Activated CD4-positive, alpha-beta T cell treated with anti-CD3 and anti-CD28 coated beads, Interleukin-10, Interleukin-2, amounts not matched to agents 100 ng/mL and 50 ng/mL, durations not matched to agents 16 hours and 8 hours (primary cell): ENCODE measurements at places on chromosomes 11 and 22.

GRCh38 chr11:17813391-17814059, 78.9 kb downstream of the KCNC1 start:
- DNase-seq = no peak

DNA sequence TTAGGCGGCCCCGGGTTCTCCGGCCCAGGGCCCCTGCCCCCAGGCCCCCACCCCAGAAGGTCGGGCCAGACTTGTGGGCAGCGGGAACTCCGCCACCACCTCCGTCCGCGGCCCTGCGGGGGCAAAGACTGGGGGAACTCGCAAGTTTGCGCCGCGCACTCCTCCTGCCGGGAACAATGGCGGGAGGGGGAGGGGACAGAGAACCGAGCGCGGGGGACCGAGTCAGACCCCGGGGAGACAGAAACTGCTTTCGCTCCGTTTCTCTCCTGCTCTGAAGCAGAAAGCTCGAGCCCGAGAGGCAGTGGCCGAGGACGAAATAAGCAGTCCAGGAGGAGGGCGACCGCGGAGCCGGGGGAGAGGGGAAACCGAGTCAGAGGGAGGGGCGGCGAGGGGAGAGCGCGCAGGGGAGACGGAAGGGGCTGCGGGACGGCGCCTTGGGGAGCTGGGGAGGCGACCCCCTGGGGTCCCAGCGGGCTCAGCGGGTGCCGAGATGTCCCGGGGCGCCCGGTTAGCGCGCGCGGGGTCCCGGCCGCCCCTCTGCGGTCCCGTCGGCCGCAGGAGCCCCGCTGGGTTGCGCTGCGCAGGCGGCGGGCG, 555 bp downstream of the TP53I11 start:
- DNase-seq = no peak

GRCh38 chr11:107372439-107372838, 85.2 kb downstream of the CWF19L2 start:
- DNase-seq = no peak

GRCh38 chr11:134038897-134039470, 29.9 kb upstream of the JAM3 start:
- no peak for DNase-seq

- no peak for DNase-seq
These were observed 6.0 kb downstream of the DDX25 start for GRCh38 chr11:125910226-125910849.

GRCh38 chr22:44620129-44620840, 81.7 kb upstream of the PRR5 start:
- peak; percentile 79 for DNase-seq

- DNase-seq = peak; percentile 77
These were observed 745 bp upstream of the ZBTB44 start for GRCh38 chr11:130315354-130315970.

GRCh38 chr11:111301004-111301841, 2.9 kb downstream of the POU2AF3 start:
- DNase-seq = no peak

GRCh38 chr11:122310766-122311165, 194.8 kb upstream of the BLID start:
- no peak for DNase-seq

DNA sequence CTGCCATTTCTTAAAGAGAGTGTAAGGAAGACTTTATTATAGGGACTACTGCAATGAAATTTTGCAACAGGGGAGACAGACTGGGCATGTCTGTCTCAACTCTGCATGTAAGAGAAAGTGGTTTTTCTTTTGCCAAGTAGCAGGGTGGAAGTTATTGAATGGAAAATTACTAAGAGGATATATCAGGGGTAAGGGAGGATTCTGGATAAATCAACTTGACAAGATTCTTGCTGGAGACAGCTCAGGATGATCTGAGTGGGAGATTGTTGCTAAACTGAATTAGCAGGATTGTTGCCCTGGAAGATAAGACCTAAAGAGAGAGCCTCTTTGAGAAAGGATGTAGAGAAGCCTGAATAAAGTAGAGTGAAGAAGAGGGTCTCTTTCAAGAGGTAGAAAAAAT, 145.8 kb downstream of the LUZP2 start:
- DNase-seq = no peak

- DNase-seq = no peak
These were observed 18.9 kb downstream of the ARVCF start for GRCh38 chr22:19997561-19998231.

GRCh38 chr11:69530278-69531070, 49.0 kb downstream of the LINC01488 start:
- no peak for DNase-seq

- no peak for DNase-seq
These were observed 53.3 kb downstream of the FAR1 start for GRCh38 chr11:13721760-13722159.

DNA sequence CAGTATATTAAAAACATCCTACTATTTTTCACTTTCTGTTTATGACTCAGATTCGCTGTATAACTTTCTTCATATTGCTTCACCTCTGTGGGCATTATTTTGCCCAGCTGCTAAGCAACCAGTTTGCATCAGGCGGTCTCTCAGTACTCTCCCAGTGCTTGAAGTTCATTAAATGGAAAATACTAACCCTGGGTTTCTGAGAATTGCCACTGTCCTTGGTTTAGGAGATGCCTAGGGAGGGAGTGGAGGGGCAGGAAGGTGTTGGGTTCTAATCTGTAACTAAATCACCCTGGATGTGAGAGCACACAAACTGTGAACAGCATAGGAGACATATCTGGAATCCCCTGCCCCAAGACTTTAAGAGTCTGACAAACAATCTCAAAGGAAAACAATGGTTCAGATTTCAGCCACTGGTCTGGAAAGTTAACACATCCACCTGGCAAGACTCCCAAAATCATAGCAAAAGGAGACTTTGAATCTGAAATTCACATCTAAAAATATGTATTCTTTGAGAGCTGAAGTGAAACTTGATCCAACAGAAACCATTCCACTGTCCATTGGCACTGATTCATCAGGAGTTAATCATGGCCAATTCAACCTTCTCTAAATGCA, 540.0 kb downstream of the SOX6 start:
- peak; percentile 35 for DNase-seq

- DNase-seq = no peak
These were observed 52.3 kb upstream of the CCDC188 start for GRCh38 chr22:20203142-20203551.

- no peak for DNase-seq
These were observed 1489.5 kb downstream of the BRD1 start for GRCh38 chr22:48337957-48338792.

- no peak for DNase-seq
These were observed 3.7 kb downstream of the MIAT start for GRCh38 chr22:26660961-26661578.

- DNase-seq = no peak
These were observed 36.4 kb downstream of the WEE1 start for GRCh38 chr11:9609841-9610240.

DNA sequence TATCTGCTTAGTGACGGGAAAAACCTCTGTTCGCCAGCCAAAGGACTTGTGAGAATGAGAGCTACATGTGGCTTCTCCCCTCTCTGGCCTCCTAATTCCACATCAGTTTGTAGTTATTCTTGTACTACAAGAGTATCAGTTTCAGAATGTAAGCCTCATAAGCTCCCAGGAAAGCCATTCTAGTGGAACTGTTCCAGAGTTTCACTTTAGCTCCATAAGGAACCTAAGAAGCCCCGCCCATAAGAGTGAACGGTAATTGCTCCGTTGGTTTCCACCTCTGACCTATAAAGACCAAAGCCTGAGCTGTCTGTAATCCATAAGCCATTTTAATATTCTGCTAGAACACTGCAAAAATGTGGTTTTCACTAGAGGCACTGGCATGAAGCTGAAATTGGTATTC, 53.0 kb downstream of the SIK3 start:
- no peak for DNase-seq
